Frontal cortex (tissue), 4 donors: ENCODE measurements at places on chromosomes 11 and 22. TPM values are rescaled to one million over a fixed set of nuclear protein-coding genes. Genes with fewer than 3 reads are reported as not detected.

The TRPM5 gene
- total RNA-seq = not detected

The TRMU gene
- total RNA-seq = 17.5 TPM

The MS4A2 gene
- under 0.01 TPM for total RNA-seq

The IL10RA gene
- total RNA-seq = 2.0 TPM

DNA sequence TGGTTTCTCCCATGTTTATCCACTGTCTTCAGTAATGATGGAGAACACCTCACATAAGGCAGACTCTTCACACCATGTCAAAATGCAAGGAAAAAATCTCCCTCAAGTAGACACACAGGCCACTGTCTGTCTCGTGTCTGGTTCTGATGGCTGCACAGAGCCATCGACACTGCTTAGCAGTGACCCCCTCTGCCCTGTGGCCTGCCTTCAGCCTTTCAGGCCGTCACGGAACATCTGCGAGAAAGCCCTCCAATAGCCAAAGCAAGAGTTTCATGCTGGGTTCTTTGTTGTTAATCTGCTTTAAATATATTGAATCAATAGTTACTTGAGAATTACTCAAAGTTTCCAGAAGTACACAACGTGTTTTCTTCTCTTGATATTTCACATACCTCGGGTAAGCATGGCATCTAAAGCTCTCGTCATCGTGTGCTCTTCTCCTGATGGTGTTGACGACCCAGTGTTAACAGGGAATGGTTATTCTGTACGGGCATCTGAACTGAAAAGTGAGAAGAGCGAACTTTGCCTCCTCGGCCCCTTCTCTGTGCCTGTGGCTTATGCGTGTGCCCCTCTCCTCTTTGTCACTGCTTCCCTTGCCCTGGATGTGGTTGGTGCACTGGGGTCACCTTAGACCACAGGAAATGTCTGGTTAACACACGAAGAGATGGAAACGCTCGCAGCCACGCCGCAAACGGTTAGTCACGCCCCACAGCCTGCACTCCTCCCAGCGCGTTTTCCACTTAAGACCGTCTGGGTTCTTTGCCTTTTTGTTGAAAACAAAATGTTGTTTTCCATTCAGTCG lies 33.4 kb upstream of the CTTN start:
- DNase-seq = no peak

DNA sequence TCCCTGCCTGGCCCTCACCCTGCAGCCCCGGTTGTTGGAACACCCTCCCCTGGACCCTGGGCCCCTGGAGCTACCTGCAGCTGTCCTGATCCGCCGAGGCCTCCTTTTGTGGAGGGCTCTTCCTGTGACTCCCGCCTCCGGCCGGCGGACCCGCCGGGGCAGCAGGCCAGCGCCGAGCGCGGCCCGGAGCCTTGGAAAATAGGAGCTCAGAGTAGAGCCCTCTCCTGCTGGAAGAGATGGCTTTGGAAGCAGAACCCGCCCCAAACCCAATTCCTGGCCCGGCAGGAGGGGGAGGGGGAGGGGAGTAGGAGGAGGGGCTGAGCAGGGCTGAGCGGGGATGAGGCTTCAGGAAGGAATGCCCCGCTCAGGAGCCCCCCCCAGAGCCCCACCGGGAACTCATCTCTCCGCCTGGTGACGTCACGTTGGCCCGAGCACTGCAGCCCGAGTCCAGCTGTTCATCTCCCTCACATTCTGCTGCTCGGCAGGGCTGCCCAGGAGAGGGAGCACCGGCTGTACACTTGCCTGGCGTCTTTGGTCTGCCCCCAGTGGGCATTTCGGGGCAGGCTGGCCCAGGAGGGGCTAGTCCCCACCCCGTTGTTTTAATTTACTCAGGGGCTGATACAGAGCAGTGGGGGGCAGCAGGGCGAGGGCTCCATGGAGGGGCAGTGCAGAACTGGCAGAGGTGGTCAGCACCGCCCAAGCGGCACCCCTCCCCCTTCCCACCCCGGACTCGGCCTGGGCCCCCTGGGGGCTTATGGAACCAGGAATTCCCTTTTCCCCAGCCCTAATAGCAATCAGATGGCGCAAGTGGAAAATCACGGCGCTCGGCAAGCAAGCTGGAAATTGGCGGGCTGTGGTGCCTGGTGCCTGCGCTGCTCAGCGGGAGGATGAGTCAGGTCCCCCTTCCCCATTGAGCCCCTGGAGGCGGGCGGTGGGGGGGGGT lies at the start of gene MRGPRF:
Gene MRGPRF (minus strand): TSS at position 238 of the 943 bp plus-strand sequence. CDS start 3,345 bp downstream, outside the sequence.
- no peak for DNase-seq

The NRGN gene
- 2.9 TPM for total RNA-seq

GRCh38 chr11:96314326-96315020 lies 28.5 kb downstream of the MAML2 start:
- DNase-seq = no peak

DNA sequence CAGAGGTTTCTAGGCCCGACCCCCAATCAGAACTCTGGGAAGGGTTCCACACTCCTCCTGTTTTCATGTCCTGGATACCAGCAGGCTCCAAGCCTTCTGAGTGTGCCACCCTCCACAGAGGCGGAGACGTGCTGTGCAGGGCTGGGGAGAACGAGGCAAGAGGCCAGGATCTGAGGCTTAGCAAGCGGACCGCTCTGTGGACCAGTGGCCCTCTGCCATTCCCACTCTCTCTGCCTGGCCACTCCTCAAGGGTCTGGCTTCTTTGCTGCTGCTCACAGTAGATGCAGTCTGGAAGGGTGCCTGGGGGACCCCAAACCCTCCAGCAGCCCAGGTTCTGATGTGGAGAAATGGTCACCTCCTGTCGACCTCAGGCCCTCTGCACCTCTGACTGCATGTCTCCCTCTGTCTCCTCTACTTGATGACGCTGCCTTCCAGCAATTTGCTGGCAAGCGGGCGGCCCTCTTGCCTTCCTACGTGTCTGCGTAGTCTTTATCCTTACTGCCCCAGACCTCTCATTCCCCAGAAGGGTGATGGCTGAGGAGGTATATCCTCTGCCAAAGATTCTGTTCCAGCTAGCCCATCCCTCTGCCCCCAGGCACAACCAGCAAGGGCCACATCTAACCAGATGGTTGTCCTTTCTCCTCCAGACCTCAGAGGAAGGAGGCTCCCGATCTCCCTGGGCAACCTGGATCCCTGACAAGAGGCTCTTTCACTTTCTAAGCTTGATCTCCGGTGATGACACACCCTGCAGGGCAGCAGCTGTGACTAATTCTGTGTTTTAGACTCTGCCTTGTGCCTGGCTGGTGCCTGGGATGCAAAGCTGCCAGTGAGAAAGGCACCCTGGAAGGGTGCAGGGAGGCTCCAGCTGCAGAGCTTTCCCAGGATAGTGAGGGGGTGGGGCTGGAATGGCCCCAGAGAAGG lies 87.3 kb downstream of the NAT10 start:
- DNase-seq = no peak

DNA sequence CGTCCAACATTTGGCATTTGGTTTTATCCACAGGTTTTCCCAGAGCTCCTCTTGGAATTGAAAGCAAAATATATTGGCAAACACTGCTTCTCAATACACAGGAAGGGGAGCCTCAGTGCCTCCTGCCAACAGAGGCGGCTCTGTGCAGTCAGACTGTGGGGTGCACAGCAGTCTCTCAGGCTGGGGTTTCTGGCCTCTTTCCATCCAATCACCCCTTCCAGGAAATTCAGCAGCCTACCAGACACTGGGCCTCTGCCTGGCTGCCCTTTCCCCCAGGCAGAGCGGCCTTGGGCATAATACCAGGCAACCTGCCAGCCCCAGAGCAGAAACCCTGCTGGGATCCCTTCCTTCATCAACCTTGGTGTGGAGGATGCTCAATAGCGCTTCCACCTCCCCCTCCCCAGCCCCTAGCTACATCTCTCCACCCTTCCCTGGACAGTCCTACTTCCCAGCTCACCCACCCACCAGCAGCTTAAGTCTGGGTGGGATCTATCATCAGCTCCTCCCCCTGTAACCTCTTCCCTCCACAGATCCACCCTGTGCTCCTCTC lies 17.8 kb upstream of the RAPSN start:
- DNase-seq = peak; percentile 39

The GPHA2 gene
- not detected for total RNA-seq
